ENCODE measurements at places on chromosomes 11 and 22. TPM values are rescaled to one million over a fixed set of nuclear protein-coding genes. Genes with fewer than 3 reads are reported as not detected.

DNA sequence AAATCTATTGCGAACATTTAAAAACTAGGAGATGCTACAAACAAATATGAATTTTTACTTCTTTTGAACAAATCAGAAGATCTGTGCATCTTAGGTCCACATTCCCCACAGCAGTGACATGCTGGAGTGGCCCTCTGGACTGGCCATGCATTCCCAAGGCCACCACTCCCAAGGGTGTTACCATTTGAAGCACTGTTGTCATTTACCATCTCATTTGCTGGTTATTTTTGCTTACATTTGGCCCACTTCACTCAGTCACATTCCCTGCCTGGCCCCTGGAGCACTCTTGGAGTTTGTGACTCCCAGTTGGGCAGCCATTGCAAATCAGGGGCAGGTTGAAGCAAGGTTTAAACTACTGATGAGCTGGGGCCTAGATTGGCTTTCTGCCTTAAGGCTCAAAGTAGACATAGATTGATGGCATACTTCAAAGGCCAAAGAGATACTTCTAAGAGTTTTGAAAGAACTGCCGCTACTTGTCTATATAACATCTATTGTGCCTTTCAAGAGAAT, 8.5 kb upstream of the ZNRF3 start:
- no peak overlapping the region for H3K4me3 ChIP-seq
- H3K36me3 ChIP-seq: no peaks in the 10 kb centered on the region
- H3K4me1 ChIP-seq: no peaks in the 10 kb centered on the region
- no peak for DNase-seq
- H3K27ac ChIP-seq: no peak overlapping the region

GRCh38 chr22:40939202-40939601, 12.0 kb upstream of the RBX1 start:
- H3K27ac ChIP-seq: no peak overlapping the region
- no peaks in the 10 kb centered on the region for H3K36me3 ChIP-seq
- no peak overlapping the region for H3K4me3 ChIP-seq

- peak overlapping the region; percentile 90 for H3K4me3 ChIP-seq
- H3K27me3 ChIP-seq: no peaks in the 10 kb centered on the region
- no peak overlapping the region for H3K27ac ChIP-seq
- peaks cover 40% of the 10 kb centered on the region for H3K4me1 ChIP-seq
- peaks cover 8% of the 10 kb centered on the region for H3K36me3 ChIP-seq
Measured at GRCh38 chr11:57713835-57714234, 1.4 kb downstream of the TMX2 start.

- H3K4me3 ChIP-seq: no peak overlapping the region
- H3K36me3 ChIP-seq: no peaks in the 10 kb centered on the region
- no peak for DNase-seq
- no peak overlapping the region for H3K27ac ChIP-seq
- no peaks in the 10 kb centered on the region for H3K4me1 ChIP-seq
- peaks cover 33% of the 10 kb centered on the region for H3K27me3 ChIP-seq
Measured at GRCh38 chr22:43858156-43858895, 4.0 kb downstream of the SULT4A1 start.

- DNase-seq: no peak
- no peak overlapping the region for H3K4me3 ChIP-seq
- peaks cover 12% of the 10 kb centered on the region for H3K4me1 ChIP-seq
- no peak overlapping the region for H3K27ac ChIP-seq
Measured at GRCh38 chr22:45230026-45230721, 10.5 kb downstream of the KIAA0930 start.

- no peak overlapping the region for H3K27ac ChIP-seq
- no peak overlapping the region for H3K4me3 ChIP-seq
- H3K4me1 ChIP-seq: peaks cover 10% of the 10 kb centered on the region
- DNase-seq: no peak
Measured at GRCh38 chr11:69201066-69201365, 45.3 kb downstream of the SMIM38 start.

DNA sequence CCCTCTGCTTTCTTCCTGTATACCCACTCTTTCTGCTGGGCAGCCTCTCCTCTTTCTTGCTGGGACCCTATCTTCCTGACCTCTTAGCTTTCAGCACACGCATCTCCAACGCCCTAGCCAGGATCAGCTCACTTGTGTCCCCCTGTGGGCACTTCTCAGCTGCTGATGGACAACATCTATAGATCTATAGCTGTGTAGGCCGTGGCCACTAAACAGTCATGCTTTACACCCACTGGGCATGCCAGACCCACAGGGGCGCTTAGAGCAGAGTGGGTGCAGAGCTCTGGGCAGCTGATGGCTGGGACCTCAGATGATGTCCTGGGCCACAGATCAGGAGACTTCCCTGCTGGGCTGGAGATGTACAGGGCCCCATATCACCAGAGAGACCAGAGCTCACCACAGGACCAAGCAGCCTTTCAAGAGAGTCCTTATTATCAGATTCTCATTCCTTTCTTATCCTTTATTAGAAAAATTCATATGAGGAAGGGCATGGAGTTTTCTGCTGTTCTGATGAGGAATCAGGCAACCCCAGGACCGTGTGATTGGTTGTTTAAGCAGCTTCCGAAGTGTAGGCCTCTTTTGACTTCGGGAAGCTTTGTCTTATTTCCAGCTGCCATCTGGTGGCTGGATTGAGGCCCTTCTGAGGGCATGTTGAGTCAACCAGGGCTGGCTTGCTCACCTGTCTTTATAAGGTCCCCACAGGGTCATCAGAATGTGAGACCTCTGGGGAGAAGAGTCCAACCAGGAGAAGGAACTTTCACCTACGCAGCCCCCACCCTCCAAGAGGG, 60.5 kb downstream of the OSBP2 start:
- no peak overlapping the region for H3K4me3 ChIP-seq
- no peak for DNase-seq
- no peak overlapping the region for H3K27ac ChIP-seq
- no peaks in the 10 kb centered on the region for H3K4me1 ChIP-seq
- H3K27me3 ChIP-seq: no peaks in the 10 kb centered on the region

DNA sequence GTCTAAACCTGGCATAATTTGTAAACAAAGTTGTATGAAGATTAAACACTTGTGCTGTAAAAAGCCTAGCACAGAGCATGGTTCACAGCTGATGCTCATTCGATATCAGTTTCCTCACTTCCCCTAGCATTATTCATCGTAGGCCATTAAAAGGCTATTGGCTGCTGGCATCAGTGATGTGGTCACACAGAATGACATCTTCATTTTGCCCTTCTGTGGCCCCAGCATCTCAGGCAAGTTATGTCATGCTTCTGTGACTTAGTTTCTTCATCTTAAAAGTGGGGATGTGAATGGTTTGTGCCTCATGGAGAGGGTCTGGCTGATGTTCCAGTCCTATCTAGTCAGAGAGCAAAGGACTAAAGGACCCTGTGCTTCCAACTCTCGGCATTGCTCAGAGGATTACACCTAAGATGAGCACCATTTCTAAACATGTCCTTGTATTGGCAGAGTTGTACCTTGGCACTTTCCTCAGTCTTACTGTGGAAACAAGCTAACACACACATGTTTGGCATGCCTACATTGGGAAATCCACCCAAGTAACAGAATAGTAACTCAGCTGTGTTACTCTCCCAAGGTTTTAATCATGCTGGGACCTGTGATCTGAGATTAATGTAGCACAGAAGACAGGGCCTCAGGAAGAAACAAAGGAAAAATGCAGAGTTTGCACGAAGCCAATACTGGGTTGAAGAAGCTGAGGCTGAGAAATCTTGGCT, 83.5 kb upstream of the OR9Q1 start:
- no peak for DNase-seq
- no peaks in the 10 kb centered on the region for H3K4me1 ChIP-seq
- H3K4me3 ChIP-seq: no peak overlapping the region
- H3K27ac ChIP-seq: no peak overlapping the region
- no peaks in the 10 kb centered on the region for H3K27me3 ChIP-seq
- H3K36me3 ChIP-seq: no peaks in the 10 kb centered on the region

VWCE gene
- 0.38 TPM for polyA plus RNA-seq

SLC39A13 gene
- polyA plus RNA-seq: 56.5 TPM

DNAJB7 gene
- not detected for polyA plus RNA-seq

Measured in heart left ventricle (tissue), 16 donors.